Kidney (tissue), 22 donors: ENCODE measurements at places on chromosomes 3 and 15. TPM values are rescaled to one million over a fixed set of nuclear protein-coding genes. Genes with fewer than 3 reads are reported as not detected.

- no peak overlapping the region for H3K4me3 ChIP-seq
- no peak for DNase-seq
- no peaks in the 10 kb centered on the region for H3K27me3 ChIP-seq
- no peaks in the 10 kb centered on the region for H3K4me1 ChIP-seq
- H3K36me3 ChIP-seq, result no peaks in the 10 kb centered on the region
- H3K27ac ChIP-seq, result no peak overlapping the region
Measured at GRCh38 chr3:71825551-71826283, 40.8 kb upstream of the PROK2 start.

GRCh38 chr15:68518785-68519430, 59.9 kb upstream of the CORO2B start:
- H3K27me3 ChIP-seq, result no peaks in the 10 kb centered on the region
- no peak overlapping the region for H3K4me3 ChIP-seq
- DNase-seq, result no peak

DNA sequence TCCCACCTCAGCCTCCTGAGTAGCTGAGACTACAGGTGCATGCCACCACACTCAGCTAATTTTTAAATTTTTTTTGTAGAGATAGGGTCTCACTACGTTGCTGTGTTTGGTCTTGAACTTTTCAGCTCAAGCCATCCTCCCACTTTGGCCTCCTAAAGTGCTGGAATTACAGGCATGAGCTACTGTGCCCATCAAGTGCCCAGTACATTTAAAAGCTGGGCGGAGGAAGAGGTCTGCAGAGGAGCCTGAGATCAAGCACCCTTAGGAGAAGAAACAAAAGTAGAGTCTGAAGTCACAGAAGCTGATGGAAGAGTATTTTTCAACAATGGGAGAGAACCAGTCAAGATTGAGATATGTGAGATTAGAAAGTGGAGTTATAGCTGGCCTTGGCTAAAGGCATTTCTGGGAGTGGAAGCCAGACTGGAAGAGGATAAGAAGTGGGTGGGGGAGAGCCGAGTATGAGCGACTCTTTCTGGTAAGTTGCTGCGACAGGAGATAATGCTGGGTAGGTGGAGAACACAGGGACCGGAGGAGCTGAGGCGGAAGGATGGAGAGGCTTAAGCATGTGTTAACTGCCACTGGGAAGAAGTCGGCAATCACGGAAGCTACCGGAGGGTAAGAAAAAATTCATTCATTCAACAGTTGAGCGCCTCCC, 782 bp upstream of the IREB2 start:
- no peak for DNase-seq
- peaks cover 12% of the 10 kb centered on the region for H3K4me1 ChIP-seq
- H3K27me3 ChIP-seq, result no peaks in the 10 kb centered on the region
- peaks cover 8% of the 10 kb centered on the region for H3K36me3 ChIP-seq
- peak overlapping the region; percentile 82 for H3K27ac ChIP-seq
- peak overlapping the region; percentile 97 for H3K4me3 ChIP-seq

FGF12 gene
- 1.8 TPM for total RNA-seq

DNA sequence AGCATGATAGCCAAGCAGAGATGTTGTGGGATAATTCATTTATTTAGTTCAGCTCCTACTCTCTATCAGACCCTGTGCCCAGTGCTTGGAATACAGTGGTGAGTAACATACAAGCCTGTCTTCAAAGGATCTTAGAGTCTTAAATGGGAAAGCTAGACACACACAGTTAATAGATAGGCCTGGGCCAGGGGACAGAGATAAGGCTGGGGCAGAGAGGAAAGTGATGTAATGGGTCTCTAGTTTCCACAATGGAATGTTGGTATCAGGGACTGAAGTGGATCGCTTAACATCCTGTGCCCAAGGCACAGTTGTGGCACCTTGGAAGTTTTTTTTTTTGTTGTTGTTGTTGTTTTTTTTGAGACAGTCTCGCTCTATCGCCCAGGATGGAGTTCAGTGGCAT, 79.9 kb upstream of the POLG start:
- no peak overlapping the region for H3K4me3 ChIP-seq
- no peak overlapping the region for H3K27ac ChIP-seq
- H3K4me1 ChIP-seq, result peaks cover 3% of the 10 kb centered on the region
- no peak for DNase-seq
